ENCODE measurements at places on chromosomes 7 and 10. TPM values are rescaled to one million over a fixed set of nuclear protein-coding genes. Genes with fewer than 3 reads are reported as not detected.
A peak's percentile ranks its signal among the peaks of the same experiment; 100 is the strongest.

Gene MEOX2
- not detected for total RNA-seq

Gene FGL2
- total RNA-seq, result not detected

Gene VSIR
- total RNA-seq, result 2.9 TPM

GRCh38 chr7:94237417-94237816, 157.3 kb upstream of the COL1A2 start:
- H3K27ac ChIP-seq, result no peak overlapping the region
- no peak for DNase-seq
- H3K36me3 ChIP-seq, result no peaks in the 10 kb centered on the region
- no peaks in the 10 kb centered on the region for H3K27me3 ChIP-seq

- no peak overlapping the region for H3K4me3 ChIP-seq
- H3K36me3 ChIP-seq, result peaks cover 3% of the 10 kb centered on the region
- no peak for DNase-seq
- no peak overlapping the region for H3K27ac ChIP-seq
- peaks cover 6% of the 10 kb centered on the region for H3K4me1 ChIP-seq
Observed at GRCh38 chr7:80775482-80775881, 137.0 kb downstream of the CD36 start.

DNA sequence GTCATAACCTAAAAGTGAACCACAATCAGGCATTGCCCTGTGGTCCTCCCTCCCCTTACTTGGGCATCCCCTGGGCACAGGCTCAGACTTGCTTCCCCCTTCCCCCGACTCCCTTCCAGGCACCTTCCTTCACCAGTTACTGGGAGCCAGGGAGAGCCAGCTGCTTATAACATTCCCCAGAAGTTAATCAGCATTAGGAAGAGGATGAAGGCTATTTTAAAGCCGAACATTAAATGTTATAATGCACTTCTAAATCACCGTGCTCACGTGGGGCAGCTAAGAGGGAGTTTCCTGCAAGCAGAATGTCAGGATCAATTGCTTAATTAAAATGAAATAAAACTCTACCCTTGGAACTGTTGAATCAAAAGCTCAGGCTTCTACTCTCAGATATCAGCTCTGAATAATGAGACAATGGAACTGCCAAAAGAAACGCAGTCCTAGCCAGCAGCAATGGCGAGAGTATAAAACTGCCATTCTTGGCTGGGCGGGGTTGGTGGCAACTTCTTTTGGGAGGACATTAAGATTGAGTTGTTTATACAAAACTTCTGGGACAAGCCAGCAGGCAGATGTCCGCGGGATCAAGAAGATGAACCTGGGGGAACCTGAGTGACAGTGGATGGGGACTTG, 169.5 kb downstream of the FANK1 start:
- DNase-seq, result peak; percentile 46
- no peaks in the 10 kb centered on the region for H3K27me3 ChIP-seq
- peaks cover 31% of the 10 kb centered on the region for H3K36me3 ChIP-seq
- H3K27ac ChIP-seq, result peak overlapping the region; percentile 27
- peaks cover 47% of the 10 kb centered on the region for H3K4me1 ChIP-seq

- no peak overlapping the region for H3K4me3 ChIP-seq
- no peak for DNase-seq
- H3K36me3 ChIP-seq, result no peaks in the 10 kb centered on the region
- H3K27me3 ChIP-seq, result no peaks in the 10 kb centered on the region
- H3K27ac ChIP-seq, result no peak overlapping the region
Observed at GRCh38 chr7:52382731-52383130, 652.7 kb upstream of the POM121L12 start.

GRCh38 chr7:133297093-133297492, 44.2 kb downstream of the EXOC4 start:
- no peak overlapping the region for H3K4me3 ChIP-seq
- DNase-seq, result no peak
- no peaks in the 10 kb centered on the region for H3K27me3 ChIP-seq
- H3K27ac ChIP-seq, result no peak overlapping the region
- H3K36me3 ChIP-seq, result no peaks in the 10 kb centered on the region
- H3K4me1 ChIP-seq, result no peaks in the 10 kb centered on the region

DNA sequence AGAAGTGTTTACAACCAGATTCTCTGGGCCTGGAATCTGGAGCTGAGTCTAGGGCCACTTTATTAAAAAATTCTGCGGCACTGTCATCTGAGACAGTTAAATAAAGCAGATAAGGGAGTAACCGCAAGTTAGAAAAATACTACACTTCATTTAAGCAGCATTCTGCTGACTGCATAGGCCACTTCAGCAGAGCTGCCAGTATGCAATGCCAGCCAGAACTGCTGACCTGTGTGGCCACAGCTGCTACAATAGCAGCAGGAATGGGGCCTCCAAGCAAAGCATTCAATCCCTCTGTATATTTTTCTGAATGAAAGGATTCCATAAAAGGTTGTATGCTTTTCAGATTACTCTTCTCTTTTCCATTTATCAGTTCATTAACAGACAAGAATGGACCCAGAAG, 136.0 kb downstream of the COL28A1 start:
- peak; percentile 19 for DNase-seq
- no peak overlapping the region for H3K4me3 ChIP-seq
- no peaks in the 10 kb centered on the region for H3K27me3 ChIP-seq
- H3K27ac ChIP-seq, result no peak overlapping the region
- H3K36me3 ChIP-seq, result no peaks in the 10 kb centered on the region
- no peaks in the 10 kb centered on the region for H3K4me1 ChIP-seq

GRCh38 chr10:86311190-86311589, 55.4 kb downstream of the GRID1 start:
- no peak overlapping the region for H3K4me3 ChIP-seq
- H3K27ac ChIP-seq, result no peak overlapping the region
- no peaks in the 10 kb centered on the region for H3K4me1 ChIP-seq
- H3K27me3 ChIP-seq, result no peaks in the 10 kb centered on the region
- no peaks in the 10 kb centered on the region for H3K36me3 ChIP-seq

DNA sequence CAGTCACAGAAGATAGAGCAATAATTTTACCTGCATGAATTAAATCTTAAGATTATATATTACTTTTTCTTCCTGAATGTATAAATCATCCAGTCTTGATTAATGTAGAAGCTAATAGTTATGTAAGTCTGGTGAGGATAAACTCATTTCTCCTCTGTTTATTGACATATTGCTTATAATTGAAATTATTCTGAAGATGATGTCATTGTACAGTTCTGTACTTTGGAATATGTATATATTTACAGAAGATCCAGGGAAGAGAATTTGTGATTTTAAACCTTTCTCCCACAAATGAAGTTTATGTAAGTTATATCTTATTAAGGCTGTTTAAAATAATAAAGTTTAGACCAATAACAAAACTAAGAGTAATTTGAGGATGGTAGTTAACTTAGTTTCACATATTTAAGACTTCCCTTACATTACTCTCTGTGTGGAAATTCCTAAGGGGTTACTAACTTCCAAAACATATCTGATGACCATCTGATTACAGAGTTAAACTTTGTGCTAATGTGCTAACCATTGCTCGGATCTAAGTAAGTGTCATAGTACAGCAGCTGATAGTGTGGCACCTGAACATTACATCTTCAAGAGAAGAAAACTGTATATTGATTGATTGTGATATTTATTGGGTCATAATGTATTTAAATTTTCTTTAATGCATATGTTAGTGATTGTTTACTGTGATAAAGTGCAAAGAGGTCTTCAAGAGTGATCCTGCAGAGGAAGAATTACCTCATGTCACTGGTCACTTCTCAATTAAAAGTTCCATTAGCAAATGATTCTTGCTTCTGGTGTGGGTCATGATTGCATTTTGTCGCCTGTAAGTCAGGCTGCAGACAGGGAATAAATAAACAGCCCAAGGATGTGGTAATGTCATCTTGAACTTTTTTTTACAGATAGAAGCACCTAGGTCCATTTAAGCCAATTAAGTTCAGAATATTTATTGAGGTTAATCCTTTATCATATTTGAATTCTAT, 96.9 kb downstream of the UBE3C start:
- peak overlapping the region; percentile 41 for H3K27ac ChIP-seq
- no peak overlapping the region for H3K4me3 ChIP-seq
- peaks cover 11% of the 10 kb centered on the region for H3K4me1 ChIP-seq
- DNase-seq, result peak; percentile 74
- H3K36me3 ChIP-seq, result peaks cover 21% of the 10 kb centered on the region
- H3K27me3 ChIP-seq, result no peaks in the 10 kb centered on the region

DNA sequence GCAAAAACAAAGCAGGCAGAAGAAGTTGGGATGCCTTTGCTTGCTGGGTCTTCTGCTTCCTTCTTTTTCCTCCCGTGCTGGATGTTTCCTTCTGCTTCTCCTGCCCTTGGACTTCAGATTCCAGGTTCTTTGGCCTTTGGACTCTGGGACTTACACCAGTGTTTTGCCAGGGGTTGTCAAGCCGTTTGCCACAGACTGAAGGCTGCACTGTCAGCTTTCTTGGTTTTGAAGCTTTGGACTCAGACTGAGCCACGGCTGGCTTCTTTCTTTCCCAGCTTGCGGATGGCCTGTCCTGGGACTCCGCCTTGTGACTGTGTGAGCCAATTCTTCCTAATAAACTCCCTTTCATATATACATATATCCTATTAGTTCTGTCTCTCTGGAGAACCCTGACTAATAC, 11.3 kb upstream of the LCOR start:
- no peak overlapping the region for H3K27ac ChIP-seq
- no peaks in the 10 kb centered on the region for H3K36me3 ChIP-seq
- no peaks in the 10 kb centered on the region for H3K27me3 ChIP-seq
- H3K4me1 ChIP-seq, result no peaks in the 10 kb centered on the region

DNA sequence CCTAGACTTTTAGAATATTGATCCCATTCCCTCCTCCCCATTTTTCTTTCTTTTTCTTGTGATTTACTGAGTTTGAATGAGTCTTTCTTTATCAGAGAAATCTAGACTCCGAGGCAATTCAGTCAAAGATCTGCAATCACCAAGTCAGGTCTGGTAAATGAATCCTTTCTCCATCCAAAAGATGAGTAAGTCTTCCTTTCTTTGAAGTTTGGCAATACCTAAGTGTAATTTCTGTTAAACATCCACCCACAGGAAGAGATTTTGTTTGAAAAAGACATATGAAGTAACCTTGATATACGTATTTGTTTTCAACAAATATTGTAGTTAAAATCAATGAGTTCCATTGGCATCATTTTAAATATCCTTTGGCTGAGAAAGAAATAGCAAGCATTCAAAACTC, 58.3 kb downstream of the SLC39A12 start:
- no peak overlapping the region for H3K4me3 ChIP-seq
- no peaks in the 10 kb centered on the region for H3K36me3 ChIP-seq
- peak; percentile 63 for DNase-seq
- H3K27ac ChIP-seq, result no peak overlapping the region

DNA sequence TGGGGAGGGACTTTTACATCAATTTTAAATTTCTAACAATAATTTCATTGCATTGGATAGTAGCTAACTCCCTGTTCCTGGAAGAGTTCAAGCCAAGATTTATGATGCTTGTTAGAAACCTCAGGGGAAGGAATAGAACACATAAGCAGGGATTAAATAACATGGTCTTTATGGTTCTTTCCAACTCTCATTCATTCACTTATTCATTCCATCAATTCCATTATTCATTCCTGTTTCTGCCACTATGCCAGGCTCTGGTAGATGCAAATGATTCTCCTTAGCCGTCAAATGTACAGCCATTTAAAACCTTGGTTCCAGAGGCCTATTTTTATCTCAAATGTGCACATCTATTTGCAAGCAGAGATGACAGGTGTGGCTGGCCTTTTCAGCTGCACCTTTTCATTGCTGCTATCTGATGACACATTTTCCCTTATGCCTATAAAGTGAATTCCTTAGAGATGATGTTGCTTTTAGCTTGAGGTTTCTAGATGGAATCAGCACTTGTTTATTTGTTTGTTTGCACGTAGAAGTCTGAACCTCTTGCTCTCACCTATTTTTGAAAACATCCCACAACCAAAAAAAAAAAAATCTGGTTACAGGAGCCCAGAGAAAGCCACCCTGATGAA, 205.7 kb upstream of the IGFBP3 start:
- H3K4me1 ChIP-seq, result no peaks in the 10 kb centered on the region
- H3K36me3 ChIP-seq, result no peaks in the 10 kb centered on the region
- no peak overlapping the region for H3K4me3 ChIP-seq
- no peaks in the 10 kb centered on the region for H3K27me3 ChIP-seq

DNA sequence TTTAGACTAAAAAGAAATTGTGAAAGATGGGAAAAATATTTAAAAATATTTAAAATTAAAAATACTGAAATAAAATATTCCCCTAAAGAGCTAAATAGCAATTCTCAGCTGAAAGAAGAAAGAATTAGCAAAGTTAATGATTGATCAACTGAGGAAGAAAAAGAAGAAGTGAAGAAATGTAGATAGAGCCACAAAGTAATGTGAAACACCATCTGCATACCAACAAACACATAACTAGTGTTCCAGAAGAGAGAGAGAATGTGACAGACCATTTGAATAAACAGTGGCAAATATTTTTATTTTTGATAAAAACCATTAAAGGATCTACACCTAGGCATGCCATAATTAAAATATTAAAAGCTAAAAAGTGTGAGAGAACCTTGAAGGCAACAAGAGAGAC, 784.5 kb upstream of the ZWINT start:
- H3K4me1 ChIP-seq, result no peaks in the 10 kb centered on the region
- no peak overlapping the region for H3K4me3 ChIP-seq
- no peak for DNase-seq
- no peak overlapping the region for H3K27ac ChIP-seq
- H3K36me3 ChIP-seq, result no peaks in the 10 kb centered on the region

- peaks cover 37% of the 10 kb centered on the region for H3K4me1 ChIP-seq
- no peak overlapping the region for H3K4me3 ChIP-seq
- H3K36me3 ChIP-seq, result no peaks in the 10 kb centered on the region
- H3K27me3 ChIP-seq, result no peaks in the 10 kb centered on the region
- H3K27ac ChIP-seq, result peak overlapping the region; percentile 71
Observed at GRCh38 chr10:110352930-110353243, 48.2 kb upstream of the SMNDC1 start.

DNA sequence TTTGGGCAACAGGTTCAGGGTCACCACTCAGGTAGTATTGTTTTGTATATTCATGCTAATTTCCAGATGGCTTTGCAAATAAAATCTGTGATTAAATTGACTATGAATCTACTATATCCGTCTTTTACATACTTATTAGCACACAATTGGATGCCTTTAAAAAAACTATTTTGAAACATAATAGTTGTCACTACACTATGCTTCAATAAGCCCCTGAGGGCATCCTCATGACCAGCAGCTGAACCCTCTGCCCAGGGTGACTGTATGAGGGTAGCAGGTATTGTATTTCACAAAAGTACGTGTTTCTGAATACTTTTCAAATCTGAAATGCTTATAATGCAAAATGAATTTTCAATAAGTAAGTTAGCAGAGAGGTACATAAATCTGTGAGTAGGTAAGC, 97.3 kb downstream of the DNAH11 start:
- H3K4me1 ChIP-seq, result no peaks in the 10 kb centered on the region
- H3K4me3 ChIP-seq, result no peak overlapping the region
- H3K27me3 ChIP-seq, result no peaks in the 10 kb centered on the region
- no peak for DNase-seq
